Stomach (tissue), 19 donors: ENCODE measurements at places on chromosomes 1 and 21. TPM values are rescaled to one million over a fixed set of nuclear protein-coding genes. Genes with fewer than 3 reads are reported as not detected.

DNA sequence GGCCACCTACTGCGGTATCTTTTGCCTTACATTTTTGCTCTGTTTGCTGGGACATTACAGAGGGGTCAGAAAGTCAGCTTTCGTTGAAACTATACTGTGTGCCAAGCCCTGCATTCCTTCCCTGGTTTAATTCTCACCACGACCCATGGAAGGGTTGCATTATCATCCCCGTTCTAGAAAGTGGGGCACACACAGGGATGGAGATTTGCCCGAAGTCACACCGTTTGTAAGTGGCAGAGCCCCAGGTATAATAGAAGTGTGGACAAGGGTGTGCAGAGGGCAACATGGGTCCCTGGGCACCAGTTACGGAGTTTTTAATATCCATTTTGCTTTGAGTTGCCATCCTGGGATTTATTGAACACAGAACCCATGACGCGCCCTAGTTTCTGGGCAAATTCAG is 11.8 kb downstream of the DMRTB1 start:
- no peak for DNase-seq

DNA sequence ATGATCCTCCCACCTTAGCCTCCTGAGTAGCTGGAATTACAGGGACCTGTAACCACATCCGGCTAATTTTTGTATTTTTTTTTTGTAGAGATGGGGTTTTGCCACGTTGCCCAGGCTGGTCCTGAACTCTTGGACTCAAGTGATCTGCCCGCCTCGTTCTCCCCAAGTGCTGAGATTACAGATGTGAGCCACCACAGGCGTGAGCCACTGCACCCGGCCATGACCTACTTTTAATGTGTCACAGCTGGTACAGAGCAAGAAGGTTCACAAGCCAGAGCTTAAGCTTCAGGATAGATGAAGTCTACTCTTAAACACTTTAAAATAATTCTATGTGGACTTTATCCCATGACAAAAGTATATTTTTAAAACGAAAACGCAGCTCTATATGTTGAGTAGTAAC is 23.6 kb downstream of the ACBD3 start:
- no peak for DNase-seq

DNA sequence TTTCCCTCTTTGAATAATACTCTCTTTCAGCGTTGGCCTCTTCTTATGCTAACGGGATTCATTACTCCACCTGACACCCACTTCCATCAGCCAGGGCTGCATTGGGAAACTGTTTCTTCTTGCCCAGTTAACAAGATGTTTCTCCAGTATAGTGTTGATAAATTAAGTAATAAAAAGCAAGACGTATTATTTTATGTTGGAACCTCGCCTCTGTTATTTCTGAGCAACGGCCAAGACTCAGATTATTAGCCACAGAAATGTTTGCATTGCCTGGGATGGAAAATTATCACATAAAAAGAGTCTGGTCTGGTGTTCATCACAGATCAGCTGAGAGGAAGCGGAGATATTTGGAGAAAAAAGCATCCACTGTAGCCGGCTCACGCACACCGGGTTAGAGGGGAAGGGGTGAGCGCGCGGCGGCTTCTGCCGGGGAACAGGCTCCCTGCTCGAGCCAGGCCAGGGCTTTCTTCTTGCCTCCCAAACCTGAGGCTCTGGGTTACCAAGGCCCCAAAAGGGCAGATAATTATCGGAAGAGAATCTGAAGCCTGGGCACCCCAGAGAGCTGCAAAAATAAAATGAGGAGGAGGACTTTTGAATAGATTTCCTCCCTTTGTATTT is 189.5 kb downstream of the PRDM16 start:
- peak; percentile 59 for DNase-seq

GRCh38 chr1:107251839-107252238 is 111.0 kb downstream of the NTNG1 start:
- DNase-seq, result no peak

DNA sequence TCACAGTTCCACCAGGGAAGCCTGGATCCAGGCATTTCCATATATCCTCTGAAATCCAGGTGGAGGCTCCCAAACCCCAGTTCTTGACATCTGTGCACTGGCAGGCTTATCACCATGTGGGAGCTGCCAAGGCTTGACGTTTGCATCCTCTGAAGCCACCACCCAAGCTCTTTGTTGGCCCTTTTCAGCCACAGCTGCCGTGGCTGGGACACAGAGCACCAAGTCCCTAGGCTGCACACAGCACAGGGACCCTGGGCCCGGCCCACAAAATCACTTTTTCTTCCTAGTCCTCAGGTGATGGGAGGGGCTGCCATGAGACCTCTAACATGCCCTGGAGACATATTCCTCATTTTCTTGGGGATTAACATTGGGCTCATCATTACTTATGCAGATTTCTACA is 22.3 kb downstream of the RNPC3 start:
- DNase-seq, result no peak

DNA sequence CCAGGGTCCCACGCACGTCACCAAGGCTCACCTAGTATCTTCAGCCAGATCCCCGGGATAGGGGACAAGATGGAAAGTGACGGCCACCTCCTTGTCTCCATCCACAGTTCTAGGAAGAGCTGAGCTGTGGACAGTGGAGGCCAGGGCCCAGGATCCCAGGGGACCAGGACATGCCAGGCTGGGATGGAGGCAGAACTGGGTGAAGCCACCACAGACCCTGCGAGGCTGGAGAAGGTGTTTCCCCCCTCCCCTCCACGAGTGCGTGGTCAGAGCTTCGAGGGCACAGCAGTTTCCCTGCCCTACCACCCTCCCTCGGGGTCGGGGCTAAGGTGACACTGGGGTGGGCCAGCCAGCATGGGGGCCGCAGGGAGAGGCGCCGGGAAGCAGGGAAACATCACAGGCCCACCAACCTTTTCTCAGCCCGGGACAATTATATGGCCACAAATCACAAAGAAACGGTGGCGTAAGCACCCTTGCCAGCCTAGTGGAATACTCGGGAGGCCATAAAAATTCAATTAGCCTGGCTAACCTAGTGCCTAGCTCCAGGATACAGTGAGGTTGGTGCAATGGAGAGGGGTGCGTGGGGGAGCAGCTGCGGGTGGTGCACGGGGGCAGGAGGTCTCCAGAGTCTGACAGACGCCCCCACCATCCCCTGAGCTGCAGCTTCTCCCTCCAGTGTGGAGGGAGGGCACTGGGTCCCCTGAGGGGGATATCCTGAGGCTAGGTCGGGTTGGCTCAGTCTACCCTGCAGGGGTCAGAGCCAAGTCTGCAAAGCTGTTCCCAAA is 13.4 kb downstream of the DRAXIN start:
- DNase-seq, result no peak

- DNase-seq, result no peak
Observed at GRCh38 chr21:45378258-45378966, 26.6 kb upstream of the COL18A1 start.

DNA sequence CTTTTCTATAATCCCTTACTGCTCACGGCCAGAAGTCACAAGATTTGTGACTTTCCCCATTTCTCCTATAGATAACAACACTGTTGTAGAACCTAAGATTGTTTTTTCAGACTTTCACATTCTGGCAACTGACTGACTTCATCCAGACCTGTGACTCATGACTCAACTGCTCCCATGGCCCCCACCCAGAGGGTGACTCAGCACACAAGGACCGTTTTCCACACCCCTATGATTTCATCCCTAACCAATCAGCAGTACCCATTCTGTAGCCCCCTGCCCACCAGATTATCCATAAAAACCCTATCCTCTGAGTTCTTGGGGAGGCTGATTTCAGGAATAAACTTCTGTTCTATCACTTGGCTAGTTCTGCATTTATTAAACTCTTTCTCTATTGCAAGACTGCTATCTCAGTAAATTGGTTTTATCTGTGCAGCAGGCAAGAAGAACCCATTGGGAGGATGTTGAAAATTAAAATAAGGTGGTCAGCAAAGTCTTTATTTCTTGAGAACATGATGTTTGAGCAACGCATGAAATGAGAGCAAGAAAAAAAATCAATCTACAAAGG is 79.7 kb downstream of the NGF start:
- DNase-seq, result no peak

DNA sequence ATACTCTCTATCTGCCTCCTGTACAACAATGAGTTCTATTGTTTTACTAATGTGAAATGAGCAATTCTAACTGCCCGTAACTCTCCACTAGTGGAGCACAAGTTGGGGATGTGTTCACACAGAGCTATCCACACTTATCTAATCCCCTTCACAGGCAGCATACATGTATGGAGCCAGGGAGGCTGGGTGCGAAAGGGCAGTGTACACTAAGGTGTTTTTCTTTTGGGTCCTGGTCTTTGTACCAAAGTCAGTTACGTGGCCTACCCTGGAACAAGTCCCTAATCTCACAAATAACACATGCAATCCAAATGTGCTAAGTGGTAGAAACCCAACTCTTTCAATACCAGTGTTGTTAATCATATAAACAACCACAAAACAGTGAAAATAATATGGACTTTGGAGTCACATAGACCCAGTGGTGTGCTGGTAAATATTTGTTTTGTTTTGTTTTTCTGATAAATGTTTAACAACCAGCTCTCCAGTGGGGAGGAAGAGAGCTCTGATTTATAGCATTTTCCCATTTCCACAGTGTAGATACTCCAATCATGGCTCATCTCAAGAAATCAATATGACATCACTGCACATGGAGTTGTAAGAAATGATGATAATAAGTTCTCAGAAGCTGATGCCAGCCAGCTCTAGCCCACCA is 319.9 kb upstream of the DUSP10 start:
- no peak for DNase-seq

NECTIN4 gene
- 4.0 TPM for total RNA-seq

BRDT gene
- not detected for total RNA-seq

C4BPA gene
- not detected for total RNA-seq

CD48 gene
- not detected for total RNA-seq

AADACL4 gene
- not detected for total RNA-seq

RNF207 gene
- total RNA-seq, result 74.1 TPM

RHCE gene
- not detected for total RNA-seq

VWA5B1 gene
- total RNA-seq, result not detected
